ENCODE measurements at places on chromosomes 16 and 17. TPM values are rescaled to one million over a fixed set of nuclear protein-coding genes. Genes with fewer than 3 reads are reported as not detected.

Gene MILR1
- 7.0 TPM for total RNA-seq

Gene GALR2
- total RNA-seq = not detected

Gene ERBB2
- total RNA-seq = 80.4 TPM

Gene BRIP1
- 5.1 TPM for total RNA-seq

Gene MYH13
- total RNA-seq = 0.31 TPM

Gene C17orf107
- 2.8 TPM for total RNA-seq

Gene TP53TG3
- total RNA-seq = not detected

Gene CDK3
- 7.7 TPM for total RNA-seq

Gene TMEM238L
- total RNA-seq = not detected

Gene COASY
- 13.0 TPM for total RNA-seq

Gene CENPX
- total RNA-seq = 44.8 TPM

Gene CLN3
- total RNA-seq = 5.1 TPM

Gene OTOA
- total RNA-seq = 0.13 TPM

Gene EPN2
- 19.7 TPM for total RNA-seq

Gene OR3A1
- not detected for total RNA-seq

Gene CDC27
- 58.8 TPM for total RNA-seq

Gene MMP15
- total RNA-seq = 15.0 TPM

Gene TBC1D3G
- total RNA-seq = not detected

Gene KCNJ18
- total RNA-seq = not detected

GRCh38 chr16:4733747-4734062 is 366 bp downstream of the ANKS3 start:
- peak overlapping the region; percentile 99 for H3K4me3 ChIP-seq
- H3K36me3 ChIP-seq = peaks cover 22% of the 10 kb centered on the region
- H3K27me3 ChIP-seq = no peaks in the 10 kb centered on the region
- no peak for DNase-seq
- H3K4me1 ChIP-seq = peaks cover 12% of the 10 kb centered on the region

- no peak for DNase-seq
- H3K27ac ChIP-seq = no peak overlapping the region
- peaks cover 92% of the 10 kb centered on the region for H3K27me3 ChIP-seq
- H3K36me3 ChIP-seq = no peaks in the 10 kb centered on the region
- no peak overlapping the region for H3K4me3 ChIP-seq
- peaks cover 12% of the 10 kb centered on the region for H3K4me1 ChIP-seq
Observed at GRCh38 chr17:47871048-47871447, 20.1 kb upstream of the SP6 start.

- no peaks in the 10 kb centered on the region for H3K27me3 ChIP-seq
- no peaks in the 10 kb centered on the region for H3K4me1 ChIP-seq
- DNase-seq = peak; percentile 34
- no peaks in the 10 kb centered on the region for H3K36me3 ChIP-seq
- no peak overlapping the region for H3K4me3 ChIP-seq
Observed at GRCh38 chr16:83402967-83403366, 404.8 kb upstream of the HSBP1 start.

DNA sequence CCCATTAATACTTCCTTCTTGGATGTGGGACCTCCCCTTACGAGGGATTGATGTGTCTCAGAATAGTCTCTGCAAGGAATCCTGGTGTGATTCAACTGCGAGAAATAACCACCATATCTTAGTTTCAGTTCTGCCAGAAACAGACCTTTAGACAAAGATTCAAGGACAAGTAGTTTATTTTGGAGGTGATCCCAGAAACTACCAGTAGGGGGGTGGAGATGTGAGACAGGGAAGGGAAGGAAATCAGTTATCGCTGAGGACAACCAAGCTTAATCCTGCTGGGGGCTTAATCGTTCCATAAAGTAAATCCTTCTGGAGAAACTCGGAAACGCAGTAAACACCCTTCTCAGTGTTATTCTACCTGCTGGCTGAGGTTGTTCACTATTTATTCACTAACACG is 5.0 kb upstream of the SDR42E1 start:
- H3K27me3 ChIP-seq = peaks cover 2% of the 10 kb centered on the region
- no peak overlapping the region for H3K27ac ChIP-seq
- DNase-seq = no peak
- no peaks in the 10 kb centered on the region for H3K4me1 ChIP-seq

DNA sequence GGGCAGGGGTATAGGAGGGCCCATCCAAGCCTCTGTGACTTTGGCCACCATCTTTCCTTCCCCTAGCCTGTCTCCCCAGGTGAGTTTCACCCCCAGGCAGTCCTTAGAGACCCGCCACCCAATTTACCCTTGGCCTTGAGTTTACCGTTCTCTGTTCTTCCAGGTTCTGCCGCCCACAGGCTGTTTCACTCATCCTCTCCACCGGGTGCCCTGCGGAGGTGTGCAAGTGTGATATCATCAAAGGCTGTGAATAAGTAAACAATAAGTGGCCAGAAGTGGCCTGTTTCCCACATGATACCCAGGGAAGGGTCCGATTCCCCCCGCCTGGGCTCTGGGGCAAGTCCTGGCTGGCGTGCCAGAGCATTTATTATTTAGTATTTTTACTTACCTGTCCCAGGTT is 15.1 kb upstream of the TLCD3B start:
- H3K4me1 ChIP-seq = no peaks in the 10 kb centered on the region
- no peak overlapping the region for H3K27ac ChIP-seq
- DNase-seq = no peak
- H3K4me3 ChIP-seq = no peak overlapping the region
- no peaks in the 10 kb centered on the region for H3K27me3 ChIP-seq

GRCh38 chr16:48413272-48413671 is 28.1 kb upstream of the SIAH1 start:
- no peaks in the 10 kb centered on the region for H3K36me3 ChIP-seq
- no peaks in the 10 kb centered on the region for H3K4me1 ChIP-seq
- H3K27me3 ChIP-seq = no peaks in the 10 kb centered on the region

DNA sequence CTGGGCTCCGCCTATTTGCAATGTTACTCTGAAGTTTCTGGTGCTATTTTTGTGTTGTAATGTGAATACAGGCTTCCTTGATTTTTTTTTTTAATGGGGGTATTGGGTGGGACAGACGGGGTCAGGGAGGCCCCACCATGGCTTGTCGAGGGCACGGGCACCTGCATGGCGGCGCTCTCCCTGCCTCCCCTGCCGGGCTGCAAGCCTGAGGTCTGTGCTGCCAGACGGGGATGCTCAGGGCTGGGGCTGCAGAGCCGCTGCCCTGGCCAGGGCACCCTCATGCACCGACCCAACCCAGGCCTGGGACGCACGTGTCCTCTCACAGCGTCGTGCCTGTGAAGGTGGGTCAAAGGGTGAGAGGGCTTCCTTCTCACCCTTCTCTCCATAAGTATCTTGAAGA is 13.0 kb upstream of the ZFPM1 start:
- H3K4me3 ChIP-seq = no peak overlapping the region
- H3K27ac ChIP-seq = no peak overlapping the region
- H3K36me3 ChIP-seq = no peaks in the 10 kb centered on the region

DNA sequence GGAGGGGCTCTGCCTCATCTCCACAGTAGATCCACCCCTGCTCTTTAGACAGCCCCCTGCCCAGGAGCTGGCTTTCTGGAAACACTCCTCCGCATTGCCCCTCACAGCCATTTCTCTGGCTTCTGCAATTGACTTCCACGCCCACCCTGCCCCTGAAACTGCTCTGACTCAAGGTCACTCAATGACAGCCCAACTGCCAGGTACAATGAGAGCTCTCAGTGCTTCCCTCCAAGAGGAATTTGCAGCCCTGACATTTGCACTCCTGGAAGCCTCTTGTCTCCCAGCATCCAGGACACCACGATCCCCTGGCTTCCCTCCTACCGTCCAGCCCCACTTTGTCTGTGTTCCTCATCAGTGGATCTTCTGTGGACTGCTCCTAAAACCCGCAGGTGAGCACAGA is 421.5 kb downstream of the SOX9 start:
- DNase-seq = no peak
- no peaks in the 10 kb centered on the region for H3K36me3 ChIP-seq
- no peak overlapping the region for H3K27ac ChIP-seq
- H3K4me3 ChIP-seq = no peak overlapping the region
- H3K4me1 ChIP-seq = peaks cover 18% of the 10 kb centered on the region

DNA sequence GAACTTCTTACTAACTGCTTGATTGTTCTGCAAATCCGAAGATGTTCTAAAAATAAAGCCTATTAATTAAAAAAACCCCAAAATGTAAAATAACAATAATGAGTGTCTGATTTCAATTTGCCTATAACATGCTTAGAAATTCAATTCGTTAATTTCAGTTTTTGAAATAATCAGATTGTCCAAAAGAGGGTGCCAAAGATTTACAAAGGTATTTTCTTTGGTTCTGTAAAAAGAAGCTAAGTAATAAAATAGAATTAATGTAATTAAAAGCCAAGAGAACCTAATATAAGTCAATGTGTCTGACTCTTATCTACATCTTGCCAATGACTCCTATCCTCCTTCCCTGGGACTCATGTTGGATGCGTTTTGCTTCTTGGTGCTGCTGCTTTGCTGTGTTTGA is 75.0 kb upstream of the CPHXL start:
- H3K27ac ChIP-seq = no peak overlapping the region
- no peaks in the 10 kb centered on the region for H3K4me1 ChIP-seq
- H3K4me3 ChIP-seq = no peak overlapping the region
- no peaks in the 10 kb centered on the region for H3K36me3 ChIP-seq
- H3K27me3 ChIP-seq = no peaks in the 10 kb centered on the region

DNA sequence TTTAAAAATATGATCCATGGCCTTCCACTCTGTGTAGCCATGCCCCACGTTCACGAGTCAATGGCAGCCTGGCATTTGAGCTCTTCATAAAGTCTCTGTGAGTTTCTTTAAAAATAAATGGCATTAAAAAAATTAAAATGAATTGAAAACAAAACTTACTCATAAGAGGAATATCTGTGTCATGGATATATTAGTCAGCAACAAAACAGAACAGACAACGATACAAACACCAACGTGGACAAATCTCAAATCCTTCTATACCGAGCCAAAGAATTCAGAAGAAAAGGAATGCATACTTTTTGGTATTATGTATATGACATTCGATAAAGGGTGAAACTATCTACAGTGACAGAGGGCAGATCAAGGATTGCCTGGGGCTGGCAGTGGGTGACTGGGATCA is 8.2 kb upstream of the CMIP start:
- no peak for DNase-seq
- no peak overlapping the region for H3K27ac ChIP-seq
- H3K4me1 ChIP-seq = peaks cover 11% of the 10 kb centered on the region
- H3K27me3 ChIP-seq = peaks cover 6% of the 10 kb centered on the region
- H3K4me3 ChIP-seq = no peak overlapping the region

DNA sequence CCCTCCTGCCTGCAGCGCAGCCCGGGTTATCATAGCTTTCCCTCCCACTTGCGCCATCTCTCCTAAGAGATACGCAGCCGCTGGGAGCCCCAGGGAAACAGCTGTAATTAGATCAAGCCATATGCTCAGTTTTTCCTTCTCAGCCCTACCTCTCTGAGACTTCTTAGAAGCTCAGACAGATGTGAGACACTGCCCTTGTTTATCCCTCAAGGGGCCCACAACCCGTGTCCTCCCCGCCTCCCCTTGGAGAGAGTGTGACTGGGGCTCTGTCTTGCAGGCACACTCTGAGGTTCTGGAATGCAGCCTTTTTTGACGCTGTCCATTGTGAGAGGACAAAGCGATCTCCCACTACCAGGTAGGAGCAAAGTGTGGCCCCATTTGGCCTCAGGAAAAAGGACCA is 31.2 kb downstream of the CIBAR2 start:
- H3K27ac ChIP-seq = no peak overlapping the region
- H3K4me1 ChIP-seq = peaks cover 8% of the 10 kb centered on the region
- H3K27me3 ChIP-seq = peaks cover 15% of the 10 kb centered on the region
- DNase-seq = no peak

GRCh38 chr16:11329071-11329491 is 16.2 kb upstream of the RMI2 start:
- DNase-seq = no peak
- H3K27ac ChIP-seq = no peak overlapping the region
- H3K27me3 ChIP-seq = no peaks in the 10 kb centered on the region
- no peaks in the 10 kb centered on the region for H3K36me3 ChIP-seq
- no peak overlapping the region for H3K4me3 ChIP-seq
- peaks cover 16% of the 10 kb centered on the region for H3K4me1 ChIP-seq

- H3K27ac ChIP-seq = peak within 1 kb of the TSS; percentile 100
- H3K27me3 ChIP-seq = no peaks in the 10 kb centered on the region
- peak; percentile 41 for DNase-seq
- peaks cover 35% of the 10 kb centered on the region for H3K4me1 ChIP-seq
- peaks cover 46% of the 10 kb centered on the region for H3K36me3 ChIP-seq
- peak within 1 kb of the TSS; percentile 94 for H3K4me3 ChIP-seq
Observed at GRCh38 chr17:19378416-19379360, at the start of gene MAPK7. TSS of gene MAPK7 (plus strand) at chr17:19378498. CDS start at chr17:19378901, 403 bp downstream.

GRCh38 chr16:67719778-67720144 is 645 bp upstream of the GFOD2 start:
- no peaks in the 10 kb centered on the region for H3K27me3 ChIP-seq
- peak; percentile 59 for DNase-seq
- peak overlapping the region; percentile 79 for H3K4me3 ChIP-seq
- H3K4me1 ChIP-seq = peaks cover 16% of the 10 kb centered on the region

DNA sequence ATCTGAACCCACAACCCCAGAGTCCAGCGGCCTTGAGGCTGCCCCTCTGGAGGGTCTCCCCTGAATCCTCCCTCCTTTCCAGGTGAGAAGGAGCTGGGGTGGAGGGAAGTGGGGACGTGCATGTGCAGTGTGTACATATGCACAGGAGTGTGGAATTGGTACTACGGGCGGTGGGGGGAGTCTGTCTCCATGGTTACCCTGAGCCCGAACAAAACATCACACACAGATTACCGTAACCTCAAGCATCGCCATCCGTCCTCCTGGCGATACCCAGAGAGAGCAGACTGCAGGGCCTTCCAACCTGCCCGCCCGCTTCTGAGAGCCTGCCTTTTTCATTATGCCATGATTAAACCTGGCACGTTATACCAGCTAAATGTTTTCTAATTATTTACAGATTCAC is 25.1 kb downstream of the GSG1L start:
- H3K27ac ChIP-seq = no peak overlapping the region
- H3K4me3 ChIP-seq = no peak overlapping the region
- no peak for DNase-seq
- H3K4me1 ChIP-seq = no peaks in the 10 kb centered on the region

- H3K36me3 ChIP-seq = no peaks in the 10 kb centered on the region
- H3K4me1 ChIP-seq = peaks cover 36% of the 10 kb centered on the region
- peak; percentile 80 for DNase-seq
- H3K4me3 ChIP-seq = peak within 1 kb of the TSS; percentile 50
- H3K27ac ChIP-seq = peak within 1 kb of the TSS; percentile 74
Observed at GRCh38 chr16:88785106-88785924, at the start of gene PIEZO1. TSS of gene PIEZO1 (minus strand) at chr16:88785220. CDS start at chr16:88784964, 256 bp downstream.

DNA sequence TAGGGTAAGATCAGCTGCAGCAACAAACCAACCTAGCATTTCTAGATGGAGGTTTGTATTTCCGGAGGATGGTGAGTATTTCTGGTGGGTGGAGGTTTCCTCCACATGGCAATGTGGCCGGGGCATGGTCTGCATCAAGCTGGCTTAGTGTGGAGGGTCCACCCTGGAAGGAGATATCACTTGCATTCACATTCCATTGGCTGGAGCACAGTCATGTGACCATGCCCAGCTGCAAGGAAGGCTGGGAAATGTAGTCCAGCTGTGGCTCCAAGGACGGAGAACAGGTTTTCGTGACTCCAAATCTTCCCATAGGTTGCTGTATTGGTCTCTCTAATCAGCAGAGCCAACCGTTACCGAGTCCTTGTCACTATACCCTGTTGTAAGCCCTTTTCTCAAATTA is 68.7 kb downstream of the RAI1 start:
- peaks cover 3% of the 10 kb centered on the region for H3K36me3 ChIP-seq
- no peak overlapping the region for H3K4me3 ChIP-seq
- peaks cover 69% of the 10 kb centered on the region for H3K4me1 ChIP-seq
- H3K27me3 ChIP-seq = no peaks in the 10 kb centered on the region

- H3K27ac ChIP-seq = no peak overlapping the region
- peaks cover 61% of the 10 kb centered on the region for H3K27me3 ChIP-seq
- H3K36me3 ChIP-seq = no peaks in the 10 kb centered on the region
- H3K4me1 ChIP-seq = peaks cover 13% of the 10 kb centered on the region
- H3K4me3 ChIP-seq = peak overlapping the region; percentile 34
Observed at GRCh38 chr17:2854143-2855055, 58.2 kb downstream of the RAP1GAP2 start.

GRCh38 chr17:7745748-7746470 is 28.4 kb downstream of the DNAH2 start:
- H3K36me3 ChIP-seq = no peaks in the 10 kb centered on the region
- H3K4me1 ChIP-seq = no peaks in the 10 kb centered on the region
- peaks cover 2% of the 10 kb centered on the region for H3K27me3 ChIP-seq
- no peak overlapping the region for H3K4me3 ChIP-seq

All from muscle of leg (tissue), 16 donors.